ENCODE measurements at places on chromosomes 7 and 10. TPM values are rescaled to one million over a fixed set of nuclear protein-coding genes. Genes with fewer than 3 reads are reported as not detected.
A peak's percentile ranks its signal among the peaks of the same experiment; 100 is the strongest.

DNA sequence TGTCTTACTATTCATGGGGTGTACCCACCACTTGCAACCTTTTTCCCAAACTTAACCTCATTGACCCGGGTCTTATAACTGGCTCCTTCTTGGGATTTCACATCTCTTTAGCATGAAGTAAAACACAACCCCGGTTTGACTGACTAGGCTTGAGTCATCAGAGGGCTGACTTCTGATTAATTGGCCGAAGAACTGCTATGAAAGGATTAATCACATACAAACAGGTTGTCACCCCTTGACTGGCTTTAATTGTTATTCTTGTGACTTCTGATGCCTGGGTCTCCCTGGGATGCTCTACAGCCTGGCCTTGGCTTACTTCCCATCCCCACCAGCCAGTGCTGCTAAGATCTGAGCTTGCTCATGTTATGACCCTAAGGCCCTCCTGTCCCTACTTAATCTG, 8.8 kb upstream of the CRPPA start:
- no peaks in the 10 kb centered on the region for H3K4me1 ChIP-seq
- no peak for DNase-seq
- H3K36me3 ChIP-seq: no peaks in the 10 kb centered on the region
- H3K27ac ChIP-seq: no peak overlapping the region
- no peak overlapping the region for H3K4me3 ChIP-seq

DNA sequence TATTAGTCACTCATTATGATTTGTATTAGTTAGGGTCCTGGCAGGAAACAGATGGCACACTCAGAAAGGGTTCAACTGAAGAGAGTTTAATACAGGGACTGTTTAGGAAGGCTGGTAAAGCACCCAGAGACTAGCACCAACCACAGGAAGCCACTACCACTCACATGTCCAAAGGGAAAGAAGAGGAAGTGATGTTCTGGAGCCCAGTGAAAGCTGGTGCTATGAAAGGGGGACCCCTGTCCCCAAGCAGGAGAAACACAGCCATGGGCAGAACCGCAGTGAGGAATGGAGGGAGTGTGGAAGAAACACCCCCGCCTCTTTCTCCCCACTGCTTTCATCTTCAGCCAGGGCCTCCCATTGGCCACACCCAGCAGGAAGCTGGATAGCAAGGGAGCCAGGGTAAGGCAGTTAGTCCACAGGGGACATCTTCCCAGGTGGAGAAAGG, 3.2 kb upstream of the VSIR start:
- H3K36me3 ChIP-seq: no peaks in the 10 kb centered on the region
- H3K4me1 ChIP-seq: peaks cover 20% of the 10 kb centered on the region
- DNase-seq: no peak
- no peak overlapping the region for H3K4me3 ChIP-seq
- H3K27ac ChIP-seq: no peak overlapping the region
- peaks cover 14% of the 10 kb centered on the region for H3K27me3 ChIP-seq

- no peak overlapping the region for H3K4me3 ChIP-seq
- H3K36me3 ChIP-seq: peaks cover 59% of the 10 kb centered on the region
- no peak overlapping the region for H3K27ac ChIP-seq
- H3K4me1 ChIP-seq: no peaks in the 10 kb centered on the region
- DNase-seq: no peak
Measured at GRCh38 chr7:149568218-149568617, 70.6 kb upstream of the ZNF746 start.

DNA sequence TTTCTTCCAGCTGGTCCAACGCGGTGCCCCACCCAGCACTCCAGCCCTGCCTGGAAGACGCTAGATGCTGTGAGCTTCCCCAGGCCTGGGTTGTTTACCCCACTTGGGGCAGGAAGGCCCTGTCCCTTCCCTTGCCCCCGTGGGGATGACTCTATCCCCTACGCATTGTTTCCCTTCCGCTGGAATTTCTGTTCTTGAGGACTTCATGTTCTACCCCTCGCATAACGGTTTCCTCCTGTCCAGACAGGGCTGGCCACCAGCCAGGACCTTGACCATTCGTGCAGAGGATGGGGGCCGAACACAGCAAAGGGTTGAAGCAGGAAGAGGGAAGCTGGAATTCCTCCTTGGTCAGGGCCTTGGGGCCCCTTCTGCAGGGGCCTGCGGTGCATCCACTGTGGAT, 14.7 kb upstream of the SERPINE1 start:
- H3K27me3 ChIP-seq: no peaks in the 10 kb centered on the region
- peak overlapping the region; percentile 96 for H3K27ac ChIP-seq
- H3K4me3 ChIP-seq: no peak overlapping the region
- H3K36me3 ChIP-seq: no peaks in the 10 kb centered on the region
- peak; percentile 88 for DNase-seq
- H3K4me1 ChIP-seq: peaks cover 64% of the 10 kb centered on the region

GRCh38 chr7:29005829-29006228, 47.7 kb upstream of the TRIL start:
- DNase-seq: no peak
- peaks cover 22% of the 10 kb centered on the region for H3K27me3 ChIP-seq
- H3K27ac ChIP-seq: no peak overlapping the region
- H3K36me3 ChIP-seq: no peaks in the 10 kb centered on the region
- H3K4me1 ChIP-seq: peaks cover 4% of the 10 kb centered on the region

DNA sequence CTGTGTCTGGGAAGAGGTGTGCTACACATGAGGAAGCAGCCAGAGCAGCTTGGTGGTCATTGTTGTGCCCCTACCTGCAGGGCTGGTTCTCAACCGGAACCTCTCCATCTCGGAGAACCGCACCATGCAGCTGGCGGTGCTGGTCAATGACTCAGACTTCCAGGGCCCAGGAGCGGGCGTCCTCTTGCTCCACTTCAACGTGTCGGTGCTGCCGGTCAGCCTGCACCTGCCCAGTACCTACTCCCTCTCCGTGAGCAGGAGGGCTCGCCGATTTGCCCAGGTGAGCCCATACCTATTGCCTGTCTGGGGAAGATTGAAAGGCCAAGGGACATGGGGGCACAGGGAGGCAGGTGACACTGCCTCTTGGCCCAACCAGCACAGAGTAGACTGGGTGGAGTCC, 29.3 kb upstream of the CSGALNACT2 start:
- H3K27ac ChIP-seq: no peak overlapping the region
- no peaks in the 10 kb centered on the region for H3K36me3 ChIP-seq
- no peak for DNase-seq
- no peaks in the 10 kb centered on the region for H3K27me3 ChIP-seq
- peaks cover 10% of the 10 kb centered on the region for H3K4me1 ChIP-seq
- no peak overlapping the region for H3K4me3 ChIP-seq

GRCh38 chr10:119614686-119615085, 17.9 kb upstream of the TIAL1 start:
- no peak for DNase-seq
- H3K36me3 ChIP-seq: no peaks in the 10 kb centered on the region
- no peaks in the 10 kb centered on the region for H3K4me1 ChIP-seq
- H3K27ac ChIP-seq: no peak overlapping the region
- H3K27me3 ChIP-seq: no peaks in the 10 kb centered on the region

DNA sequence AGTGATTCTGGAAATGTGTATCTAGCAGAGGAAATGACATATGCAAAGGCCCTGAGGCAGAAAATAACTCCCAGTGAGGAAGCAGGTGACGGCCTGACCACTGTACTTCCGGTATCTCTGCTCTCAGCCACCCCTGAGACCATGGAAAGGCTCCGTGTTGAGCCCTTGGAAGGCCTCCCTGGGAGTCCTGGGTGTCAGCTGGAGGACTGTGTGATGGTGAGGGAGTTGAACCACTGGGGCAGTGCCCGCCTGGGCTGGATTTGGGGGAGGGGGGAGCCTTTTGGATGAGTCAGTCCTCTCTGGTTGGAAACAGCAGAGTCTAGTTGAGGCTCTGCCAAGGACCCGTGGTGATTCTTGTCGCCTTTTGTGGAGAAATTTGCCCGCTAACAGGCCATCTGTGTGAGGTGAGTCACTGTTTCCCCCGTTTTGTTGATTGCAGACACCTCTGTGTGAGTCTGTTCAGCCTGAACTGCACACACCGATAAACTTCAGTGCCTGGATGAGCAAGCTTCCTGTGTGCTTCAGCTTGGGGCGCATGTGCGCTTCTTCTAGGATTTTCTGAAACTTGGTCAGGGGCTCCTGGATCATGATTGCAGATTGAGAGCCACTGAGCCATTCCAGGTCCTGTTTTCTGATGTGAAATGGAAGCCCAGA, 98.6 kb downstream of the GRK5 start:
- H3K4me1 ChIP-seq: peaks cover 24% of the 10 kb centered on the region
- H3K4me3 ChIP-seq: no peak overlapping the region
- H3K36me3 ChIP-seq: no peaks in the 10 kb centered on the region
- H3K27me3 ChIP-seq: no peaks in the 10 kb centered on the region

- no peaks in the 10 kb centered on the region for H3K4me1 ChIP-seq
- DNase-seq: no peak
- no peak overlapping the region for H3K4me3 ChIP-seq
- H3K27ac ChIP-seq: no peak overlapping the region
Measured at GRCh38 chr7:50121286-50121685, 28.2 kb upstream of the ZPBP start.

GRCh38 chr10:87650838-87651589, 8.7 kb upstream of the PAPSS2 start:
- H3K27ac ChIP-seq: no peak overlapping the region
- peaks cover 4% of the 10 kb centered on the region for H3K4me1 ChIP-seq
- no peaks in the 10 kb centered on the region for H3K36me3 ChIP-seq
- no peak overlapping the region for H3K4me3 ChIP-seq
- no peaks in the 10 kb centered on the region for H3K27me3 ChIP-seq

GRCh38 chr7:101402081-101402779, 39.6 kb downstream of the COL26A1 start:
- H3K4me1 ChIP-seq: peaks cover 43% of the 10 kb centered on the region
- no peak for DNase-seq
- peak overlapping the region; percentile 38 for H3K4me3 ChIP-seq
- no peaks in the 10 kb centered on the region for H3K27me3 ChIP-seq
- H3K27ac ChIP-seq: peak overlapping the region; percentile 82

DNA sequence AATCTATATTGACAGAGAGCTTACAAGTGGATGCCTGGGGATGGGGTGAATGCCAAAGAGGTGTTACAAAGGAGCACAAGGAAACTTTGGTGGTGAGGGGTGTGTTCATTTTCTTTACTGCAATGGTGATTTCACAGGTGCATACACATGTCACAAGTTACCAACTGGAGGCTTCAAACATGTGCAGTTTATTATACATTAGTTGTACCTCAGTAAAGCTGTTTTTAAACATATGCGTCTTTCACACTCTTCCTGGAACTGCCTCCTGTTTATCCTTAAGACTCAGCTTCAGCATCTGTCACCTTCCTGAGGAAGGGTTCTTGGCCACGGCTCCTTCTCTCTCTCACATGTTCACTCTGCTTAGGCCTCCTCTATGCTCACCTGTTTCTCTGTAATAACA, 731.5 kb downstream of the PARD3 start:
- no peak for DNase-seq
- no peaks in the 10 kb centered on the region for H3K4me1 ChIP-seq
- peaks cover 2% of the 10 kb centered on the region for H3K27me3 ChIP-seq
- H3K36me3 ChIP-seq: peaks cover 3% of the 10 kb centered on the region

DNA sequence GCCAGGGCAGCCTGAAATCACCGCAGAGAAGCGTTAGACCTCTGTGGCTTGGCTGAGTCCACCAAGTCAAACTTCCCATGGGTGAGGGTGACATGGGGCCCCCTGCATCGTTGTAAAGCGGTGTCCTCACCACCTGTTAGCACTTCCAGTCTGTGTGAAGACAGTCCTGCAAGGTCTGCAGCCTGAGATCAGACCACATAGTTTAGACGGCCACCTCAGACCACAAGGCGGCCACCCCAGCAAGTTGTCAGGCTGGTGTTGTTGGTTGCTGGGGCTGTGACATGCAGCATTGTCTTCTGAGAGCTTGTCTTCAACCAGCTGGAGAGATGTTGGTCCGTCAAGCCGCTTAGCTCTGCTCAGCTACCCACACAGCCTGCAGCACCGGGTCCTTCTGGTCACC, 44.1 kb upstream of the TARP start:
- H3K27ac ChIP-seq: no peak overlapping the region
- no peak overlapping the region for H3K4me3 ChIP-seq
- H3K27me3 ChIP-seq: no peaks in the 10 kb centered on the region
- no peak for DNase-seq
- H3K36me3 ChIP-seq: no peaks in the 10 kb centered on the region

DNA sequence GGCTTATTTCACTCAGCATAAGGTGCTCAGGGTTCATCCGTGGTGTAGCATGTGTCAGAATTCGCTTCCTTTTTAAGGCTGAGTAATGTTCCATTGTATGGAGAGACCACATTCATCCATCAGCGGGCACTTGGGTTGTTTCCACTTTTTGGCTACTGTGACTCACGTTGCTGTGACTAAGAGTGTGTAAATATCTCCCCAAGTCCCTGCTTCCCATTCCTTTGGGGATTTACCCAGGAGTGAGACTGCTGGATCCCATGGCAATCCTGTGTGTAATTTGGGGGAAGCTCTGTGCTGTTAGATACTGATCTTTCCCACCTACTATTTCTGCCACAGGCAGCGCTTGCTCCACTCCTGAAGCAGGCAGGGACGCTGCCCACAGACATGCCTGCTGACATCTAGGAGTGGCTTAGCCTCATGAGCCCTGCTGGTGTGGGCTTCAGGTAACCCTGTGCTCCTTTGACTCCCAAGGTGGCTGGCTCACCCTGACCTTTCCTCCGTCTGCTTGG, 346.0 kb downstream of the FRMD4A start:
- peaks cover 24% of the 10 kb centered on the region for H3K36me3 ChIP-seq
- no peaks in the 10 kb centered on the region for H3K27me3 ChIP-seq
- no peak for DNase-seq
- H3K4me3 ChIP-seq: no peak overlapping the region

DNA sequence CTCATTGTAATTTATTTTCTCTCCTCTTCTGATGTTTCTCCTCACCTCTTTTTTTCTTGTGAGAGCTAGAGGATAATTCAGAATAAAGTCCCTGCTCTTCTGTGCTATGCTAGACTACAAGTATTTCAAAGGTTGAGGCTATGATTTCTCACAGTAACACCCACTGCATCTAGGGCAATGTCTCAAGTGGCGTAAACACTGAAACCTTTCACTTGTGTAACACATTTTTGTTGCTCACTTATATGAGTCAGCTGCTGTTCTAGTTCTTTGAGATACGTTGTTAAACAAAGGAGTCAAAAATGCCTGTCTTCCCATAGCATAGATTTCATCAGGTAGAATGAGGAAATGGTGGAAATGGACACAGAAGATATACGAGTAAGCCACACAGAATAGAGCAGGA, 305.1 kb upstream of the PITRM1 start:
- DNase-seq: no peak
- peaks cover 7% of the 10 kb centered on the region for H3K27me3 ChIP-seq
- H3K27ac ChIP-seq: no peak overlapping the region
- no peaks in the 10 kb centered on the region for H3K36me3 ChIP-seq

- peak overlapping the region; percentile 34 for H3K27ac ChIP-seq
- H3K36me3 ChIP-seq: peaks cover 3% of the 10 kb centered on the region
- H3K4me1 ChIP-seq: peaks cover 16% of the 10 kb centered on the region
- DNase-seq: no peak
- H3K4me3 ChIP-seq: no peak overlapping the region
- no peaks in the 10 kb centered on the region for H3K27me3 ChIP-seq
Measured at GRCh38 chr7:92904244-92905131, 68.1 kb upstream of the CDK6 start.

Gene CABCOCO1
- total RNA-seq: 0.19 TPM

Gene SLC25A13
- 29.3 TPM for total RNA-seq

Gene FOXP2
- 25.0 TPM for total RNA-seq

Gene BAMBI
- 6.8 TPM for total RNA-seq

Gene SUGCT
- 11.9 TPM for total RNA-seq

Gene CFAP70
- 0.86 TPM for total RNA-seq

Gene STARD3NL
- 30.7 TPM for total RNA-seq

Gene CRPPA
- 3.3 TPM for total RNA-seq

Gene AEBP1
- 781 TPM for total RNA-seq

Gene NOS3
- total RNA-seq: not detected

Gene NUTM2B
- 1.3 TPM for total RNA-seq

Gene SORCS1
- total RNA-seq: 0.13 TPM

Gene SLC16A12
- 8.4 TPM for total RNA-seq

All from osteocyte (in vitro differentiated cells).